A673 (cell line): ENCODE measurements at places on chromosomes 6 and 20.

DNA sequence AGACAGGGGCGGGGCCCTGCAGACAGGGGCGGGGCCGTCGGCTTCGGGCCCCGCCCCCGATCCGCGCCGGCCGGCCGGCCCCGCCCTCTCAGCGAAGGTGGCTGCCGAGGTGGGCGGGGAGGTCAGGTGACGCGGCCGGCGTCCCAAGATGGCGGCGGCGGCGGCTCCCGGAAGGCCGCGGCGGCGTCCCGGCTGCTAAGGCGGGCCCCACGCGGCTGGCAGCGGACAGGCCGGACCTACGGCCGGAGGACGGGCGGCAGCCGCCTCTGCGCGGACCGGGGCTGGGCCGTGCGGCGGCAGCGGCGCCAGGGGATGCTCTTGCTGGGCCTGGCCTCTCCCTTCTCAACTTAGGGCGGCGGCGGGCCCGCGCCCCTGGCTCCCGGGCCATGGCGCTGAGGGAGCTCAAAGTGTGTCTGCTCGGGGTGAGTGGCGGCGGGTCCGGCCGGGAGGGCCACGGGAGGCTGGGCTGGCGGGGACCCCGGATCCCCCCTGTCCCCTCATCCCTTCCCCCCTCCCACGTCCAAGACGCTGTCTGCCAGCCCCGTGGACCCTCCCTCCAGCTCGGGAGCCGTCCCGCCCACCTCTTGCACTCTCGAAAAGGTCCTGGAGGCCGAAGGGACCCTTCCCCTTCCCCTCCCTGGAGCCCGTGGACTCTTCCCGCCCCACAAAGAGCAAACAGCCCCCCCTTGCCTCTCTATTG, at the start of gene RAB22A:
TSS of gene RAB22A (plus strand) at position 125 of the 700 bp plus-strand sequence. CDS start at position 387, 262 bp downstream.
- peak within 1 kb of the TSS; percentile 98 for H3K4me3 ChIP-seq
- DNase-seq: peak; percentile 85
- no peaks in the 10 kb centered on the region for H3K27me3 ChIP-seq

DNA sequence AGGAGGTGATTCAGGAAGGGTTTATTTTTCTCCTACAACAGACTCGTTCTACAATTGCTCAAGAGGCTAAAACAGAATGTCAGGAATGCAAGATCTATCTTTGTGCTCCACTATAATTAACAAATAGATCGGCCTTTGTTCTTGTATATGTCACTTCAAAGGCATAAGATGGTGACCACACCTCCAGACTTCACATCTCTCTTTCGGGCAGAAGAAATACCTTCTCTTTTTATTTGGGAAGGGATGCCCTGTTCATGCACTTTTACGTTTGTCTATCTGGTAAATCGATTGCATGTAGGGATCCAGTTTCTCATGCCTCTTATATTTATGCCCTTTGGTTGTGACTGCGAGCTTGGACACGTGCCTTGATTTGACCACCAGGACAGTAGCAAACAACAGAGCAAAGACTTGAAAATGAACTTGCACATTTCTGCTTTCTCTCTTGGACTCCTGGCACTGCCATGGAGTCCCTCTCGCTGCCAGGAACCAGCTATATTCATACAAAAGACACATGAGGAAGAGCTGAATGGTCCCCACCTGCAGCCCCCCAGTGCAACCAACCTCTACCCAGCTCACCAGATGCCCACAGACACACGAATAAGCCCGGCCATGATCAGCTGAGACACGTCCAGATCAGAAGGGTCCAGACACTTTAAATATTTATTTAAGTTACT, 219.8 kb upstream of the STXBP5 start:
- H3K27ac ChIP-seq: no peak overlapping the region
- no peaks in the 10 kb centered on the region for H3K27me3 ChIP-seq
- no peaks in the 10 kb centered on the region for H3K36me3 ChIP-seq
- H3K4me1 ChIP-seq: no peaks in the 10 kb centered on the region
- DNase-seq: no peak

DNA sequence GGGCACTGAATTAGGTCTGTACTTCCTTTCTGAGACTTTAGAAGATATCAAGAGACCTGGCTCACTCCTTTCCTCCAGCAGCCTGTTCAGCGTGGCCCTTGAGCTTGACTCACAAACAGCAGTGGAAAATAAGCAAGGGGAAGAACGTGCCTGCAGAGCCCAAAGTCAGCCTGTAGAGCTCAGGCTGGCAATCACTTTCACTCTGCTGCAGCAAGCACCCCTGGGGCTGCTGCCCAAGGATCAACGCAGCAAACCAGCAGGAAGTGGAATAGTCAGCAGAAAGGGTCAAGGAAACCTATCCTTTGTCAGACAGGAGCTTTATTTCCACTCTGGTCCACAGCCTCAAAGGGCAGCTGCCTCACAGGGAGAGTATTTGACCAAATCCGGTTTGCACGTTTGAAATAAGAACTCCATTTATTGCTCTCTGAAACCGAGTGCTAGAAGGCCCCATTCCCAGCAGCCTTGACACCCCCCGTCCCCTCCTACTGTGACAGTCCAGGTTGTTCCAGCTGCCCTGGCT, 77.4 kb downstream of the PRDM1 start:
- no peaks in the 10 kb centered on the region for H3K4me1 ChIP-seq
- no peak overlapping the region for H3K4me3 ChIP-seq
- no peak for DNase-seq
- H3K27me3 ChIP-seq: no peaks in the 10 kb centered on the region
- no peak overlapping the region for H3K27ac ChIP-seq
- H3K36me3 ChIP-seq: no peaks in the 10 kb centered on the region

- no peak overlapping the region for H3K4me3 ChIP-seq
- H3K27me3 ChIP-seq: peaks cover 67% of the 10 kb centered on the region
- no peak for DNase-seq
- H3K36me3 ChIP-seq: no peaks in the 10 kb centered on the region
- H3K27ac ChIP-seq: no peak overlapping the region
- no peaks in the 10 kb centered on the region for H3K4me1 ChIP-seq
Observed at GRCh38 chr6:135789375-135790050, 62.0 kb upstream of the PDE7B start.

DNA sequence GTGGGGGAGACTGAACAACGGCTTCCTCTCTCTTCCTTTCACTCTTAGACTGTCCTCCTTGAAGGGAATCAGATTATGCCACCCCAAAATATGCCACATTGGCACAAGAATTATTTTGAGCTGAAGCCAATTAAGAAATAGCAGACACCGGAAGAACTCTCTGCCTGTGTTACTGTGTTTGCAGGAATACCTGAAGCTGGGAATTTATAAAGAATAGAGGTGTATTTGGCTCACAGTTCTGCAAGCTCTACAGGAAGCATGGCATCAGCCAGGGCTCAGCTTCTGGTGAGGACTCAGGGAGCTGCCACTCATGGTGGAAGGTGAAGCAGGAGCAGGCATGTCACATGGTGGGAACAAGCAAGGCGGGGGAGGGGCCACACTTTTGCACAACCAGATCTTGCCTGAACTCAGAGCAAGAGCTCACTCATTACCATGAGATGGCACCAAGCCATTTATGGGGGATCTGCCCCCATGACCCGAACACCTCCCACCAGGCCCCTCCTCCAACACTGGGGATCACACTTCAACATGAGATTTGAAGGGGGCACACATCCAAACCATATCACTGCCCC, 46.0 kb downstream of the PCNA start:
- DNase-seq: no peak
- H3K36me3 ChIP-seq: no peaks in the 10 kb centered on the region
- no peak overlapping the region for H3K27ac ChIP-seq
- H3K4me1 ChIP-seq: no peaks in the 10 kb centered on the region
- H3K27me3 ChIP-seq: no peaks in the 10 kb centered on the region

DNA sequence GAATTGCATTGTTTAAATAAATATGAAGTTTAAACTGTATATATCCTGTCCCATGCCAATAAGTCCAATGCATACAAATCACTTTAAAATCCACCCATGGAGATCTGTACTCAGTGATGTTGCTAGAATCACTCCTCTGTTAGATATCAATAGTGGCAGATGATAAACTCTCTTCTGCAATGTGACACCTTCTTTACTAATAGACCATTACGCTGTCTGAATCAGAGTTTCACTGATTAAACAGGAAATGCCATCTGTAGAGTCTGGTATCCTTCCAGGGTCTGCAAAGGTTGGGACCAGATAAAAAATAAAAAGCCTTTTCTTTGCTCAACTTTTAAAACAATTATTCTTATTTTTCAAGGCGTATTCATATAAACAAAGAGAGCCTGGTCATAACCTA, 134.5 kb downstream of the EDN3 start:
- H3K4me3 ChIP-seq: peak overlapping the region; percentile 5
- H3K27me3 ChIP-seq: no peaks in the 10 kb centered on the region
- no peaks in the 10 kb centered on the region for H3K36me3 ChIP-seq
- H3K4me1 ChIP-seq: peaks cover 41% of the 10 kb centered on the region
- H3K27ac ChIP-seq: peak overlapping the region; percentile 41

DNA sequence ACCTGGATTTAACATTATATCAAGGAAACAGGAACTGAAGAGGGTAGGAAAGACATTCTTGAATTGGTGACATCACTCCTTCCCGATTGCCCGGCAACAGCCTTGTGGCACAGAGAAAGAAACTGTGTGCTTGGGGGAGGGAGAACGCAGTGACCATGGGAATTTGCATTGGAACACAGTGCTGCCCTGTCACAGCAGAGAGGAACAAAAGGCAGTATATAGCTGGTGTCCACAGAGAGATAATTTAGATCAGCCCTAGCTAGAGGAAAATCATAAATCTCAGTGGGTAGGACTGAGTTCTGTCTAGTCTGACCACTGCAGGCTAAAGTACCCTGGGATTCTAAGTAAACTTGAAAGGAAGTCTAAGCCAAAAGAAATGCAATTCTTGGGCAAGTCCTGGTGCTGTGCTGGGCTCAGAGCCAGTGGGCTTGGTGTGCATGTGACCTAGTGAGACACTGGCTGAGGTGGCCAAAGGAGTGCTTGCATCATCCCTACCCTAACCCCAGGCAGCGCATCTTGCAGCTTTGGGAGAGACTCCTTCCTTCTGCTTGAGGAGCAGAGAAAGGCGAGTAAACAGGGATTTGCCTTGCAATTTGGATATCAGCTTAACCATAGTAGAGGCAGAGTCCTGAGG, 697.6 kb downstream of the HACE1 start:
- H3K36me3 ChIP-seq: no peaks in the 10 kb centered on the region
- no peaks in the 10 kb centered on the region for H3K27me3 ChIP-seq
- DNase-seq: no peak

DNA sequence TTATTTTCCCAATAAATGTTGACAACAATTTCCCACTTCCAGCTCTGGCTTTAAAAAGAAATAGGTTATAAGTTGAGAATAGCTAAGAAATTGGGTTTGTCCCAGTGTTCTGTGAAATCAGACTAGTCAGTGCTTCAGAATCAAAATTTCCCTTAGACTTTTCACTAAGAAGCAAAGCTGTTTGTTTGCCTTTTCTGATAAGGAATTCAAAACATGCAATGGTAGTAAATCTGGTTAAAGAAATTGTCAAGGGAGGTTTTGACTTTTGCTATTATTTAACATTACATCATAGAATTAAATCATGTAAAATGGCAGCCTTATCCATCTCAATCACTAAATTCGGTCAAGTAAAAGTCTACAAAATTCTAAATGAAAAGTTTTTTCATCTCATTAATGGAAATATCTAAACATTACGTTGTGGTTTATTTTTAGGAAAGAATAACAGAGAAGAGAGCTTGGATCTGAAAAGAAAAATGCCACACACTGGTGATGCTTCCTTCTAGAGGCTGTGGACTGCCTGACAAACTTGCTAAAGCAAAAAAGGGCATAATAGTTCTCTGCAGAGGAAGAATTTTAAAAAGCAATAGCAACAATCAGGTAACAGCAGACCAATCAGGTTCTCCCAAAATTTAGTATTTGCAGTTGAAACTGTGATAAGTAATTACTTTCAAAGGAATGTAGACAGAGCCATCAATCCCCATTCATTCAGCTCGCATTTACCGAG, 36.4 kb downstream of the PLAGL1 start:
- H3K36me3 ChIP-seq: no peaks in the 10 kb centered on the region
- DNase-seq: no peak
- no peak overlapping the region for H3K27ac ChIP-seq
- H3K4me3 ChIP-seq: no peak overlapping the region

GRCh38 chr20:49054056-49054643, 8.0 kb downstream of the CSE1L start:
- H3K27ac ChIP-seq: no peak overlapping the region
- no peaks in the 10 kb centered on the region for H3K4me1 ChIP-seq
- no peak for DNase-seq
- no peaks in the 10 kb centered on the region for H3K27me3 ChIP-seq
- peaks cover 36% of the 10 kb centered on the region for H3K36me3 ChIP-seq
- no peak overlapping the region for H3K4me3 ChIP-seq

GRCh38 chr20:59644371-59644939, 40.1 kb downstream of the PHACTR3 start:
- DNase-seq: no peak
- H3K27me3 ChIP-seq: no peaks in the 10 kb centered on the region
- H3K4me3 ChIP-seq: no peak overlapping the region
- no peak overlapping the region for H3K27ac ChIP-seq

DNA sequence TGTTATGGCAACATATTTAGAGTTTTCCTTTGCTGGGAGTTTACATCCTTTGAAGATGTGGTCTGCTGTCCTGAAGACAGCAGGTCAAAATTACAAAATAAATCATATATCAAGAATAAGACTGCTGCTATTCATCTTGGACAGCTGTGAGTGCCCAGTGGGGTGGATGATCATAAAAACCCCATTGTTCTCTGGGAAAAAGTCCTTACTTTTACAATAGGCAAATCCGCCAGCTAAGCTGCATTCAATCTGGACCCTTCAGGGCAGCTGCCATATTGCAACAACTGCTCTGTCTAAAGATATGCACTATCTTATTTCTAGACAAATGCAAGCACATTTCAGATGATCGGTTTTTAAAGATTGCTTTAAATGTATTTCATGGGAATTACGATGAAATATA, 19.4 kb downstream of the CASS4 start:
- no peak overlapping the region for H3K4me3 ChIP-seq
- H3K27ac ChIP-seq: no peak overlapping the region

- H3K4me1 ChIP-seq: no peaks in the 10 kb centered on the region
- no peak for DNase-seq
- H3K27ac ChIP-seq: no peak overlapping the region
- no peaks in the 10 kb centered on the region for H3K36me3 ChIP-seq
- H3K4me3 ChIP-seq: no peak overlapping the region
Observed at GRCh38 chr6:118042855-118043254, 135.8 kb downstream of the SLC35F1 start.

DNA sequence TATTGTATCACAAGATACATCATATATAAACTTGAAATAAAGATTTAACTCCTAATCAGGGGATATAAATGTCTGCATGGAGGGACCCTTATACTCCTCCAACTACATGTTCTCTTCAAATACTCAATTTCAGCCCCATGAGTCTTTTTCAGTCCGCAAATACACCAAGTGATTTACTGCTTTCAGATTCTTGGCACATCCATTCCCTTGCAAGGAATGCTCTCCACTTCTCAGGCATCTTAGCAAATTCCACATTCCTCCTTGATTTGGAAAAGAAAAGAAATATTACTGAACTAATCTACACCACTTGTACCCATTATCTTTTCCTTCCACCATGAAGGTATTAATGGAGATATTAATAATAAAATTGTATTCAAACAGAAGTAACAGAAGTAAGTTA, 999.4 kb upstream of the GJE1 start:
- H3K36me3 ChIP-seq: no peaks in the 10 kb centered on the region
- H3K27ac ChIP-seq: no peak overlapping the region
- no peak overlapping the region for H3K4me3 ChIP-seq
- DNase-seq: no peak
- no peaks in the 10 kb centered on the region for H3K27me3 ChIP-seq

- no peaks in the 10 kb centered on the region for H3K36me3 ChIP-seq
- no peaks in the 10 kb centered on the region for H3K4me1 ChIP-seq
- DNase-seq: no peak
- no peak overlapping the region for H3K27ac ChIP-seq
Observed at GRCh38 chr20:44279228-44279627, 31.8 kb downstream of the FITM2 start.
